Activated CD8-positive, alpha-beta T cell treated with anti-CD3 and anti-CD28 coated beads for 36 hours (primary cell): ENCODE measurements at places on chromosomes 13 and 19.

- DNase-seq = no peak
- no peak overlapping the region for H3K4me3 ChIP-seq
- H3K36me3 ChIP-seq = no peaks in the 10 kb centered on the region
Measured at GRCh38 chr13:34752283-34752960, 189.6 kb upstream of the NBEA start.

- no peaks in the 10 kb centered on the region for H3K36me3 ChIP-seq
- H3K4me3 ChIP-seq = no peak overlapping the region
- no peaks in the 10 kb centered on the region for H3K4me1 ChIP-seq
- H3K27ac ChIP-seq = no peak overlapping the region
- no peaks in the 10 kb centered on the region for H3K27me3 ChIP-seq
- DNase-seq = no peak
Measured at GRCh38 chr13:54934121-54934520, 1905.5 kb downstream of the OLFM4 start.

GRCh38 chr19:35783469-35784434 is 8.4 kb downstream of the ARHGAP33 start:
- no peak overlapping the region for H3K27ac ChIP-seq
- no peaks in the 10 kb centered on the region for H3K4me1 ChIP-seq
- no peaks in the 10 kb centered on the region for H3K27me3 ChIP-seq
- H3K4me3 ChIP-seq = no peak overlapping the region
- DNase-seq = peak; percentile 32
- no peaks in the 10 kb centered on the region for H3K36me3 ChIP-seq

DNA sequence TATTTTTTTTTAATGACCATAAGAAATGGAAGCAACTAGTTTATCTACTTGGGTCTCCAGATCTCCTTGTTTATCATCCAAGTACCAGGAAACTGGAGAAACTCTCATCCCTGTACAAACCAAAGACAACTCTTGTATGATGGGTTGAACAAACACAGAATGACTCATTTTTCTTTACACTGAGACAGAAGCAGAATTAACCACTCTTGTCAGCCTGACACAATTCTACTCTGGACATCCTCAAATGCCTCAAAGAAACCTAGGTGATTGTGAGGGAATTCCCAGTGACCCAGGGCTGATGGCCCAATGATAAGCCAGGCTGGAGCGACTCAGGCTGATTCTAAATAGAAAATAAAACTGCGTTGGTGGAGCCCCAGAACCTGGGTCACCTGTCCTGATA is 151.5 kb downstream of the ZNF737 start:
- H3K4me3 ChIP-seq = no peak overlapping the region
- no peak overlapping the region for H3K27ac ChIP-seq
- no peak for DNase-seq
- peaks cover 62% of the 10 kb centered on the region for H3K36me3 ChIP-seq
- H3K4me1 ChIP-seq = peaks cover 2% of the 10 kb centered on the region

DNA sequence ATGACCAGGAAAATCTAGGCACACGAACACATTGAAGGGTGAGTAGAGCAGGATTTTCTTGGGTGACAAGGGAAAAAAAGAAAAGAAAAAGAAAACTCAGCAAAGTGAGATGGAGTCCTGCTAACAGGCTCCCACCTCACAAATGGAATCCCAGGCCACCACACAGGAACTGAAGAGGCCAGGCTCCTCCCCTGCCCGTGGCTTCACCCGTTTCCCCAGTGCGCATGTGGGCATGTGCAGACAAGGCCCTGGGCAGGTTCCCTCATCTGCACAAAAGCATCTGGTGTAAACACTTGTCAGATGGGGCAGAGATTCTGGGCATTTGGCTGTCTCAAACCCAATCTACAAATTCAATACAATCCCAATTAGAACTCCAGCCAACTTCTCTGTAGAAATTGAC is 24.5 kb downstream of the CFAP97D2 start:
- peaks cover 25% of the 10 kb centered on the region for H3K4me1 ChIP-seq
- H3K36me3 ChIP-seq = no peaks in the 10 kb centered on the region

GRCh38 chr19:33862981-33863380 is 66.3 kb downstream of the KCTD15 start:
- H3K27me3 ChIP-seq = no peaks in the 10 kb centered on the region
- no peaks in the 10 kb centered on the region for H3K4me1 ChIP-seq
- no peak overlapping the region for H3K27ac ChIP-seq
- H3K36me3 ChIP-seq = no peaks in the 10 kb centered on the region
- no peak overlapping the region for H3K4me3 ChIP-seq

GRCh38 chr13:51728275-51728673 is 75.7 kb downstream of the DHRS12 start:
- H3K4me3 ChIP-seq = no peak overlapping the region
- H3K4me1 ChIP-seq = peaks cover 2% of the 10 kb centered on the region
- H3K27ac ChIP-seq = no peak overlapping the region
- DNase-seq = no peak
